ENCODE measurements at places on chromosomes 3 and 15.

GRCh38 chr3:49339581-49339940 lies 292 bp downstream of the USP4 start:
- no peak for DNase-seq

- DNase-seq = no peak
Observed at GRCh38 chr15:98896802-98897732, 110.5 kb downstream of the PGPEP1L start.

GRCh38 chr15:70605606-70606410 lies 157.6 kb downstream of the UACA start:
- no peak for DNase-seq

- no peak for DNase-seq
Observed at GRCh38 chr3:153573481-153573880, 411.5 kb downstream of the RAP2B start.

DNA sequence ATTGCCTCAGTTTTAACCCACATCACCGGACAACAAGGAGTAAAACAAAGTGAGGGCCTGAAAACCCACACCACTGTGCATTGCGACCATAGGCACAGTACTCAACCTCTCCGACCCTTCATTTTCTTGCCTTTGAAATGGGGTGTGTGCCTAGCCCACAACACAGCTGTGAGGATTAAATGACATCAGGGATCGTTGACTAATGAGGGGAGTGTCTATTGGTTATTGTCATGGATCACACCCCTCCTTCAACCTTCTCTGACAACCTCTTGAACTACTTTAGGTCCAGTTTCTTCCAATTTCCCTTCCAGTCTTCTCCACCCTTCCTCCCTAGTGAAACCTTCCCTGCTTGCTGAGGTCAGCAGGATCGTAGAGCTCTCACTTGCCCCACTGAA lies 89.5 kb downstream of the HES1 start:
- no peak for DNase-seq

- peak; percentile 81 for DNase-seq
Observed at GRCh38 chr3:48656061-48656840, 6.4 kb downstream of the CELSR3 start.

- DNase-seq = peak; percentile 38
Observed at GRCh38 chr3:105798381-105798934, 70.4 kb downstream of the CBLB start.

DNA sequence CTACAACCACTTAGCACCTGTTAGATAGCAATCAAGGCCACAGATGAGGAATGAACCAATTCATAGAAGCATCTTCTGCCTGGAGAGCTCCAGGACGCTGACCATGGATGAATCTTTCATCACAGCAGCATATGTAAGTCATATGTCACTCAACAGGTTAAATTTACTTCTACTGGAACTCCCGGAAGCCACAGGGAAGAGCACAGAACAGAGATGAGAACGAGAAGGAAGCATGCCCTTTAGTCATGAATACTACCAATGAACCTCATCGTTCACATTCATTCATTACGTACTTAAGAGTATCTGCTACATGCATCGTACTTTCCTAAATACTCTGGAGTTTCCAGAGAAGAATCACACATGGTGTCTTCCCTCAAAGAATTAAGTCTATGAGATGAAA lies 192.8 kb downstream of the STT3B start:
- DNase-seq = no peak
